ENCODE measurements at places on chromosomes 6 and 20.

- no peak for DNase-seq
Observed at GRCh38 chr6:162708971-162709370, 18.6 kb downstream of the PRKN start.

DNA sequence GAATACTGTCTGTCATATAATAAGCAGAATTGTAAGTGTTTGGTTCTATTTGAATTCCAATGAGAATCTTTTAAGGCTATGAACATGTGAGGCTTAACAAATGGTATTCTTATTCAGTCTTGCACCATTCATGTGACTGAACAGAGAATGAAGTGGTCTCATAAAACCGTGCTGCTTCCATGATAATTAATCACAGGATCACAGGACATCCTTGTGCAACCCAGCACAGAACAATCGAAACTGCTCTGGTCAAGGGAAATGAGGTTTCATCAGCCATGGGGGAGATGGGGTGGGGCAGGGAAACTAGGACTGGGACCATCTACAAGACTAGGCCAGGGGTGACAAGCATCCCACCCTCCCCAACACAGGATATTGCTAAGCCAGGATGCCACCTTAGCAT lies 6.0 kb downstream of the PPIL6 start:
- no peak for DNase-seq

- no peak for DNase-seq
Observed at GRCh38 chr20:11907621-11908020, 10.1 kb upstream of the BTBD3 start.

- DNase-seq = no peak
Observed at GRCh38 chr6:164154588-164154987, 740.1 kb downstream of the QKI start.

GRCh38 chr20:25626779-25627178 lies 3.0 kb upstream of the NANP start:
- no peak for DNase-seq

GRCh38 chr20:5264807-5265661 lies 51.7 kb downstream of the PROKR2 start:
- no peak for DNase-seq

DNA sequence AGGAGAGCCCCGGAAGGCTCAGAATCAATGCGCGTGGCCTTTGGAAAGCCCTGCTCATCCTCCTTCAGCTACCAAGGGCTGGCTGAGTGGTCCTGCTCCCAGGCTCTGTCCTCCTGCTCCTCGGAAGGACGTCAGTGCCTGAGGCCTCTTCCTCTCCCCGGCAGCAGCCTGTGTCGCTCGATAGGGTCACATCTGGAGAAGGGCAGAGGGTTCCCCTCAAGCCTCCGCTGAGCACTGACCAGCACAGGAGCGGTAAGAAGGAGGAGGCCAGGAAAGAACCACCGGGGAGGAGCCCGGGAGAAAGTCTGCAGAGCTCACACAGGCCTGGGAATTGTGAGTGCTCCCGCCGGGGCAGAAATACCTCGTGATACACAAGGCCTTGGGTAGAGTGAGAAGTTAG lies 21.2 kb downstream of the KIF25 start:
- no peak for DNase-seq

GRCh38 chr6:2853769-2854395 lies 12.2 kb upstream of the SERPINB1 start:
- peak; percentile 17 for DNase-seq

GRCh38 chr6:41288030-41288753 lies 1.7 kb upstream of the TREM1 start:
- DNase-seq = no peak

- no peak for DNase-seq
Observed at GRCh38 chr6:43280234-43280633, 17.8 kb upstream of the SLC22A7 start.

GRCh38 chr6:97422171-97422570 lies 139.2 kb upstream of the MMS22L start:
- DNase-seq = no peak

DNA sequence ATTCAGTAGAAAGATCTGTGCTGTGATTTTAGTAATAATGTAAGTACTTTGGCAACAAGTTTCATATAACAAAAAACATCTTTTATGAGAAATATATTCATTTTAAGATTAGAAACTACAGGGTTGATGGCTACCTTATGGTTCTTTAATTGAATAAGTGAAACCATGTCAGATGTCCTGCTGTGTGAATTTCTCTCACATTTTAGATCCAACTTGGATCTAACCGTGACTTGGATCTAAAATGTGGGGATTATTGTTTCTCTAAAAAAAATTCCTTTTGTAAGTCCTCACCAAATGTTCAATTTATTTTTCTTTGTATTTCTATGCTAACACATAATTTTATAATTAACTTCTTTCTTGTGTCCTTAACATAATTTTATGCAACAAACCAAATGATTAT lies 30.4 kb downstream of the ZC2HC1B start:
- DNase-seq = no peak

- DNase-seq = no peak
Observed at GRCh38 chr6:139882234-139882633, 507.8 kb upstream of the CITED2 start.

GRCh38 chr6:5486214-5486613 lies 224.9 kb downstream of the FARS2 start:
- DNase-seq = no peak

DNA sequence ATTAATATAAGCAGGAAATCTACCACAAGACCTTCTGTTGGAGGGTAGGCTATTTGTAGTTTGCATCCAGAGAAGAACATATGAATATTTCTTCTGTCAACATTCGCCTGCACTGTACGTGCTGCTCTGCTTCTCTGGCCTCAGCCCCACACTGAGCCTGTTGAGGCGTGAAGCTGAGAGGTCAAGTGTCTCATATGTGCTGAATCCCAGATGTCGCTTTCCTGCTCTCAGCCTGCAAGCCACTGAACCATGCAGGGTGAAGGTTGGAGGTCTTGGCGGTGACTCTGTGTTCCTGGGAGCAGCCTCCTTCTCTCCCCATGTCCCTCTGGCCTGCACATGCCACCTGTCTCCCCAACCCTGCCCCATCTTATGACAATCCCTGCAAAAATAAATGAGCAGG lies 83.6 kb downstream of the TMEM170B start:
- no peak for DNase-seq

- peak; percentile 48 for DNase-seq
Observed at GRCh38 chr20:53949319-53949839, 121.0 kb downstream of the BCAS1 start.

- DNase-seq = no peak
Observed at GRCh38 chr6:30329331-30329730, 2.6 kb downstream of the TRIM39 start.

GRCh38 chr6:109229536-109229935 lies 134.2 kb downstream of the CEP57L1 start:
- DNase-seq = no peak

DNA sequence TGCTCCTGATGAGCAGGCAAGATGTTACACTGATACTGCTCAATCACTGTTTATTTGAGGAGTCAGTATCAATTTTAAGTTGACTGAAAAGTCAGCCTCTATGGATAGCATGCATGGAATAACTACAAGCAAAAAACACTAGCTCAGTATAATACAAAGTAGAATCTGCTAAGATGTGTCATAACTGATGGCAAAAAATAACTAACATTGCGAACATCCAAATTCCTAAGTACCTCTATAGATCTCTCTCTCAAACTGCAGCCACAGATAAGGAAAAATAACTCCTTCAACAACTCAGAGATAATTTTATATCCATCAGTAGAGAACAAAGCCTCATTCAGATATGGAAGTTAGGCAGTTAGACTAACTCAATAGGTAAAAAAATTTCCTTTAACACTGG lies 16.3 kb downstream of the HDAC2 start:
- no peak for DNase-seq

DNA sequence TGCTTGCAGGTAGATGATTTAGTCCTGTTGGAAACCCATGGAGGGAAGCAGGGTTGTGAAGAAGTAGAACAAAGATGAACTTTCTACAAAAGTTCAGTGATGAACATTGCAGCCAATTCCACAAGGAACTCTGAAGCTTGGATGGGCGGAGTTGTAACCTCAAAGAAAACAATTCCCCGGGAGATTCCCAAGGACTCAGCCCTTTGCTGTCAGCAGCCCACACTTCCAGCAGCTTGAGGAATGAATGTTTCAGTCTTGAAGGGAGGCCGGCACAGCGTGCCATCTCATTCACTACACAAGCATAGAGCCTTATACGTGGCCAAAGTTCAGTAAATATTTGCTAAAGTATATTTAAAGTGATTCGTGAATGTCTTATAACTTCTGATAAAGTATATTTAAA lies 269.4 kb downstream of the NKAIN2 start:
- no peak for DNase-seq

GRCh38 chr6:53483423-53484353 lies 61.2 kb downstream of the GCLC start:
- DNase-seq = no peak

DNA sequence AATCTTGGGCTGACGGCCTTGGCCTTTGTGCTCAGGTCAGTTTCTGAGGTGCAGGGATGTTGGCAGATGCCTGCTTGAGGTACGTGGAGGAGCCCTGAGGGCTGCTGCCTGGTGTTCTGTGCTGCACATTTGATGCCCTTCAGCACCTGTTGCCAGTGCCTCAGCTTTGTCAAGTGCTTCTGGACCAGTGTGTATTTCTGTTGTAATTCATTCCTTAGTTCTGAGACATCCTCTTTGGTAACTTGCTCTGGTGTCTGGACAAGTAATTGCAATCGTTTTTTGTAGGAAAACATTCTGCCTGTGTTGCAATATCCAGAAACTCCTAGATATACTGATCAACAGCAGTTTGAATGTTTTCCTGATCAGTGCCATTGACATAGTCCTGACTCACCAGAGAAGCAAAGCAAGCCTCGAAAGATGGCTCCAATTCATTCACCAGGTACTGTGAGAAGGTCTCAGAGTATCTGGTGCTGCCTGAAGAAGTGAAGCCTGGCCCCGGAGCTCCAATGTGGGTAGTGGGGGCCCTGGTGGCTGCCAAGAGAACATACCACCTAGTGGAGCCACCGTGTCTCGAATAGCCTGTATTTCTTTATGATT lies 26.7 kb downstream of the ZNF337 start:
- DNase-seq = no peak

DNA sequence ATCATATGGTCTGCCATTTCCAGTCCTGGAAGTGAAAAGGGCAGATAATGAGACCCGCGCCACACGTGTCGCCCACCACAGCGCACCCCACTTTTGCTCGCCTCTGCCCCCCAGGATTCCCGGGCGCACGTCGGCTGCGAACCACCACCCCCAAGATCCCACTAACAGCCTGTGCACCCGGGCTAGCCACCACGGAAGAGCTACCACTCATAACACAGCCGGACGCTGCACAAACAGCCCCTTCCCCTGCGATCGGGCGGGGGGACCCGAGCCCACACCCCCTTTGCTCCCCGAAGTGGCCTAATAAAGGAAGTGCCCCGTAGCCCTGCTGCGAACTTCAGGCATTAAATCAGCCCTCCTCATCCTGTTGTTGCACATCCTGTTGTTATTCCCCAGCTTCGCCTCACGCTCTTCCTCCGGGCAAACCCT lies 506 bp downstream of the CITED2 start:
- DNase-seq = peak; percentile 44

- no peak for DNase-seq
Observed at GRCh38 chr6:157682856-157683481, 140.1 kb upstream of the SNX9 start.

GRCh38 chr6:125271486-125272159 lies 30.1 kb downstream of the HDDC2 start:
- DNase-seq = no peak

DNA sequence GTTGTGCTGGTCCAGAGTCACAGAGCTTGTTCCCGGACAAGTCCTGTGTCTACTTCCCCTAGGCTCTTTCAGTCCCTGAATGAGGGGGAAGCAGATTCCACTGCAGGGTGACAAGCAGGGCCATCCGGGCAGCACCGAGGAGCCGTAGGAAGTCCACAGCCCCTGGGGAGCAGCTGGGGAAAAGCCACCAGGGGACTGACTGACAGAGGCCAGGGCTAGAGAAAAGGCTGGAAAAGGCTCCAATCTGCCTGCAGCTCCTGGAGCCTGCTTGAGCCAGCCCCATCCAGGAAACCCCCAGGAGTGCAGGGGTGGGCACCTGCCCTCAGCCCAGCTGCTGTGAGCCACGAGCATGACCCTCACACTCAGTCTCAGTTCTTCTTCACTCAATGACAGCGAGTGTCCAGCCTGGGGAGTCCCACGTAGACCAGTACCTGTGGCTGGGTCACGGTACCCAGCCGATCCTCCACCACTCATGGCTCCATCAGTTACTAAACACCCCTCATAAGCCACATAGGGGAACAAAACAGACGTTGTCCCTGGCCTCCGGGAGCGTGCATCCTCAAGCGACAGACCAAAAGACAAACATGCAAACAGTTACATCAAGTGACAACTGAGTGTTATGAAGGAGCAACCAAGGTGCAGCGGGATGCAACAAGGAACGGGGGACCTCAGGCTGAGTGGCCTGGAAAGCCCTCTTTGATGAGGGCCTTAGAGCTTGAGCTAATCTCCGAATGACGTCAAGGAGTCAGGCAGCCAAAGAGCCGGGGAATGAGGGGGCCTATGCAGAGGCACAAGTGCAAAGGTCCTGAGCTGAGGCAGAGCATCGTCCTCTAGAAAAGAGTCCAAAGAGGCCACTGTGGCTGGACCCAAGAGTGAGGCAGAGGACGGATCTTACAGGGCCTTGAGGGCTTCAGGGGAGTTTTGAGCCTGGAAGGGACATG lies 24.8 kb upstream of the VSTM2L start:
- DNase-seq = no peak

DNA sequence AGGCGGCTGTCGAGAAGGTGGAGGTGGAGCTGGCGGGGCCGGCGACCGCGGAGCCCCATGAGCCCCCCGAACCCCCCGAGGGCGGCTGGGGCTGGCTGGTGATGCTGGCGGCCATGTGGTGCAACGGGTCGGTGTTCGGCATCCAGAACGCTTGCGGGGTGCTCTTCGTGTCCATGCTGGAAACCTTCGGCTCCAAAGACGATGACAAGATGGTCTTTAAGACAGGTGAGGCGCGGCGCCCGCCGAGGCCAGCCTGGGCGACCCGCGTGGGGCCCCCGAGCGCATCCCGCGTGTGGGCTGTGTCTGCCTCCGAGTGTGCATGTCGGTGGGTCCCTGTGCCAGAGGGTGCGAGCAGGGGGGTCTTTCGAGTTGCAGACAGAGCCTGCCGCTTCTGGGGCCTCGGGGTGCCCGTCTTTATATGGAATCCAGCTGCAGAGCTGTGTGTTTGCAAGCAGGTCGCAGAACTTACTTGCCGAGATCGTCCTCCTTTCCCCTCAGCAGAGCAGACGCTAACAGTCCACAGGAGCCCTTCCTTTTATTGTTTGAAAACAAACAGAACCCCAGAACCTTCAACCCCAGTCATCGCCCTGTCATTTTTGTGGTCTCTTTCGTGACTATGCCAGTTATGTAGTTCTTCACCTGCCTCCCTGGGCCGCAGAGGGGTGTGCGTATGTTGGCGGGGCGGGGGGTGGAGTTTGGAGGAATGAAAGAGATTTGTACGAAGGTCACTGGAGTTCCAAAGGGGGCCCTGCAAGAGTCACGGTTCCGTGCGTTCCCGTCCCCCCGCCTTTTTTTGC lies 766 bp downstream of the SLC16A10 start:
- DNase-seq = peak; percentile 70

DNA sequence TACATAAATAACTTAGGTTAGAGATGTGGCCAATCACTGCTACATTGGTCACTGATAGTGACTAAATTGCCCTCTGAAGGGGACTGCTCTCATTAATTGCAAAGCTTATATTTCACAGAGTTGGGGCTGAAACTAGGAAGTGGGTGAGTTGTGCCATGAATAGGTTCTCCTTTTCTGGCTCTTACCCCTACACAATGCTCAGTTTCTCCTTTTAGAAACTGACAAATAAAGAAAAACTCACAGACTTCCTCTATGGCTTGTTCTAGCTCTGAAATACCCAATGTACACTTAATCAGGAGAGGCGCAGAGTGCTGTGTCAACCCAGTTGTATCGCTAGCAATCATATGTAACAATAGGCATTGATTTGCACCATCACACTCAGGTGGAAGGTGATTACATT lies 41.2 kb upstream of the PROKR2 start:
- DNase-seq = no peak
